GM13977 (cell line): ENCODE measurements at places on chromosomes 13 and 19.

- DNase-seq, result no peak
Measured at GRCh38 chr13:98335721-98336120, 158.7 kb upstream of the RNF113B start.

DNA sequence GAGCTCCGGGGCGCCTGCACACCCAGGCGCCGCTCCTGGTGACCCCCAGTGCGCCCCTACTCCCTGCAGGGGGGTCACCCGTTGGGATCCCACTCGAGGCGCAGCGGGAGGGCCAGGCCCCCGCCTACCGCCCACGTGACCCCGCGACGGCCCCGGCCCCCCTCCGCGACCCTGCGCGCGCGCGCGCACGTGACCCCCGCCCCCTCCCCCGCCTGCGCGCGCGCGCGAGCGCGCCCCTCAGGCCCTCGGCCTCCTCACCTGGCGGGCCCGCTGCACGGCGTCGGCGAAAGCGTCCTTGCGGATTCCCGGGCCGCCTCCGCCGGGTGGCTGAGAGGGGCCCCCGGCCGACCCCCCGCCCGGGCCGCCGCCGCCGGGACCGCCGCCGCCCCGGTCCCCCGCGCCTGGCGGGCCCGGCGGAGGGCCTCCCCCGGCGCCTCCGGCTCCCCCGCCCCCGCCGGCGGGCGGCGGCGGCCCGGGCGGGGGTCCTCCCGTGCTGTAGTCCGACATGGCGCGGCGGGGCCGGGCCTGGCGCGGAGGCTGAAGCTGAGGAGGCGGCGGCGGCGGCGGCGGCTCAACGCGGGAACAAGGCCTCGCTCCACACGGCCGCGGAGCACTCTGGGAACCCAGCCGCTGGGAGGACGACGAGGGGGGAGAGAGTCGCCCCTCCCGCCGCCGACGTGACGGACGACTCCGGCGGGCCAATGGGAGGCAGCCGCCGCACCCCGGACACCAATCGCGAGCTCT is at the start of gene KHSRP:
KHSRP (minus strand) TSS at position 617 of the 744 bp plus-strand sequence; CDS start at position 507, 110 bp downstream.
- peak; percentile 60 for DNase-seq

DNA sequence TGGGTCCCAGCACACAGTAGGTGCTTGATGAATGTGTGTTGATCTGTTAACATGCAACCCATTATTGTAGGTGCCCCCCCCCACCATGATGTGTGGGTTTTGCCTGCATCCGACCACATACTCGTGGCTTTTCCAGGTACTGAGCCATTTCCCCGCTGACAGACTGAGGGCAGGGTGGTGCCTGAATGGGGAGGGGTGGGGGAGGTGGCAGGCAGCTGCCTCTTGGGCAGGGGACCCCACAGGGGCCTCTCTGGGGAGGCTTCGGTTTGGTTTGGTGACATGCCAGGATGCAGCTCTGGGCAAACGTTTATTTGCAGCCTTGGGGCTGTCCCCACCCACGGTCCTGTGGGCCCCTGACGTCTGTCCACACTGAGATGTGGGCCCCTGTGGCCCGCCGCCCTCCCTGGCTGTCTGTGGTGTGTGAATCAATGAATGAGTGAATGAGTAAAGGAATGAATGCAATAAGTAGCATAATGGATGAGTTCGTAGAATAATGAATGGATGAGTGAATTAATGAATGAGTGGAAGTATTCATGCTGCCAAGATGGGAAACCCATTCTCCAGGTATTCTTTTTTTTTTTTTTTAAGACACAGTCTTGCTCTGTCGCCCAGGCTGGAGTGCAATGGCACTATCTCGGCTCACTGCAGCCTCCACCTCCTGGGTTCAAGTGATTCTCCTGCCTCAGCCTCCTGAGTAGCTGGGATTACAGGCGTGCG is 9.0 kb upstream of the JUND start:
- peak; percentile 88 for DNase-seq

DNA sequence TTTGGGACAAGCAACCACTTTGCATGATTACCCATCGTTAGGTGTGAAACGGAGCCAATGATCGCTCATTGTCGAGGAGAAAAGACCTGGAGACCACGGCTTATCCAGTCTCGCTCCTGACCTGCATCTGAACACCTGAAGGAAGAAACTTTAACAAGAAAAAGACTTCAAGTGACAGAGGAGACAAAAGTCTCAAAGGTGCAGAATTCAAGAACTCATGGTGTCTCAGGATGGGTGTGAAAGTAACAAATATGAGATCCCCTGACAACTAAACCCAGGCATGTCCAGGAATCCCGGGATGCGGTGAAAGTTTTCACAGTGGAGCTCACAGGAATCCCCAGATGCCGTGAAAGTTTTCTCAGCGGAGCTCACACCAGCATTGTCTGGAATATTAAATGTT is 6.3 kb upstream of the ATP11A start:
- DNase-seq, result no peak

GRCh38 chr13:73290844-73291243 is 232.0 kb downstream of the KLF5 start:
- DNase-seq, result no peak

DNA sequence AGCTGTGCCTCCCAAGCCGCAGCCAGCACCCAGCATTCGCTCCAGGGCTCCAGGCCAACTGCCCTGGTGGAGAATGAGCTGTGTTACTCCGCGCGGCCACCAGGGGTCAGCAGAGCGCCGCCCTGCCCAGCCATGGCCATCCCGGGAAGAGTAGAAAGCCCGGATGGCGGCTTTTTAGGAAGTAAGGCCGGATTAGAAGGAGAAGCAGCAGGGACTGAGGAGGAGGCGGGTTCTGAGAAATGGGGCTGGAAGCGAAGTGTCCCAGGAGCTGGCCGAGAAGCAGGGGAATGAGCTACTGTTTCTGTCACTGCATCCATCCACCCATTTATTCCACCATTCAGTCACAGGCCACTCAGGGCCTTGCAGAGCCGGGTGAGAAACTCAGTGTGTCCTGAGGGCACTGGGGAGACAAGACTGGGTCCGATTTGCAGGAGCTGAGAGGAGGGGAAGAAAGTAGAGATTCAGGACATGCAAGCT is 6.6 kb upstream of the NPAS1 start:
- peak; percentile 85 for DNase-seq

- DNase-seq, result no peak
Measured at GRCh38 chr19:5205381-5205780, 135.2 kb downstream of the PTPRS start.

DNA sequence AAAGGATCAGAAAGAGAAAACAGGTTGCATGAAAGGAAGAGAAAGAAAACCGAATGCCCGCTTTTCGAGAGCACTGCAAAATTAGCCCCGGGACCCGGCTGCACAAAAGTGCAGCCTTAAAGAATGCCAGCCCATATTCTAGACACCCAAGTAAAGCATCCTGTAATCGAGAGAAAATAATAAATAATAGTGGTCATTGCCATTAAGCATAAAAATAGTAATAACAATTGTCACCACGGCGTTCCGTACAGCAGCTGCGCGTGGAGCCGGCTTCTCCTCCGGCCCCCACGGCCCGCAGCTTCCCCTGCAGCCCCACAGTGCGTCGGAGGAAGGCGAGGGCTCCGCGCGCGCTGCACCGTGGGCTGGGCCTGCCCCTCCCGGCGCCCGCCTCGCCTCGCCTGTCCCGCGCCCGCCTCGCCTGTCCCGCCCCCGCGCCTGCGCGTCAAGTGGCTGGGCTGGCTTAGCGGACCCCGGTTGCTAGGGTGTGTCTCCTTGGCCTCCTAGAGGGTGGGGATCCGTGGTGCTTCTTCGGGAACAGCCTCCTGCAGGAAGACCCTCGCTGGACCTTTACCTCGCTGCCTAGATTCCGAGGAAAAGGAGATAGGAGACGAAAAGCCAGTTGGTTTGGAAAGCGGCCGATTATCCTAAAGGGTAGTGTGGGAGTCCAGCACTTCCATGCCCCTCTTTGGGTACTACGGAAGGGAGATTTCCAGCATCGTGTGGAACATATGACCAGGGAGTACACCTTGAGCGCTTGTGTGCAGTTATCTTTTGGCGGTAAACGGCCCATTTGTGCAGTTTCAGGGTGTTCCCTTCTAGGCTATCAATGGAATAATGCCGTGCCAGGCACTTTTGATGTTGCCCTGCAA is at the start of gene LRRC63:
LRRC63 (plus strand) TSS at position 446 of the 869 bp plus-strand sequence. CDS start 1,107 bp downstream, outside the sequence.
- DNase-seq, result peak; percentile 79

DNA sequence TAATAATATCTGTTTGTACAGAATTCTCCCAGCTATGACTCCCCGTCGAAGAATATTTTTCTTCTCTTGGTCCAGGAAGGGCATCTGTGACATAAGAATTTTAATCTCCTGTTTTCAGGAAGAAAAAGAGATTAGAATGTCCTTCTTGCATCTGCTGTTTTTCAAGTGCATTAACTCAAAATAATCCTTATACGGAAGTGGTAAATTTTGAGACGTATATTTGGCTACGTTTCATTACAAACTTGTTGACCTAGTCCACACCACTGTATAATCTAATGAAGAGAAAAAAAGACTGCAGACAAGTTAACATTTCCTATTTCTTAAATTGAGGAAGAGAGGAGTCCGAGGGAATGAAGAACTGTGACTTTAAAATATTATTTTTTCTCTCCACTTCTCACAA is 959.9 kb downstream of the DIAPH3 start:
- no peak for DNase-seq

- no peak for DNase-seq
Measured at GRCh38 chr13:33763021-33763420, 54.9 kb upstream of the RFC3 start.

GRCh38 chr19:1933244-1933643 is 7.7 kb upstream of the CSNK1G2 start:
- DNase-seq, result no peak

DNA sequence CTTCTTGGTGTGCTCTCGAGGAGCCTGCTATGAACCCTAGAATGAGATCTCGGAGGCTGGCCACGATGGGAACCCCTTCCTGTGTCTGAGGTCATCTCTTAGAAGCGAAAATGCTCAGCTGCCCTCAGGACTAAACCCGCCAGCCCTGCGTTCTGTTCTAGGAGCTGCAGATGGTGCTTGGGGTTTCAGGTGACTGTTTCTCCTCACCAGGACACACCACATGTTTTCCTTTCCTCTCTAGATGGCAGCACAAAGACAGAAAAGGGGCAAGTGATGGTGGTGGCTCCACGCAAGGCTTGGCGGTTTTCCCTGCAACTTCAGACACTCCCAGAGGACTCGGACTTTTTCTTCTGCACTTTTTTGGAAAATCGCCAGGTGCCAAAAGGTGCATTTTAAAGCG is 60.1 kb downstream of the RNASEH2B start:
- DNase-seq, result no peak

GRCh38 chr13:80276371-80277289 is 64.3 kb downstream of the SPRY2 start:
- no peak for DNase-seq

DNA sequence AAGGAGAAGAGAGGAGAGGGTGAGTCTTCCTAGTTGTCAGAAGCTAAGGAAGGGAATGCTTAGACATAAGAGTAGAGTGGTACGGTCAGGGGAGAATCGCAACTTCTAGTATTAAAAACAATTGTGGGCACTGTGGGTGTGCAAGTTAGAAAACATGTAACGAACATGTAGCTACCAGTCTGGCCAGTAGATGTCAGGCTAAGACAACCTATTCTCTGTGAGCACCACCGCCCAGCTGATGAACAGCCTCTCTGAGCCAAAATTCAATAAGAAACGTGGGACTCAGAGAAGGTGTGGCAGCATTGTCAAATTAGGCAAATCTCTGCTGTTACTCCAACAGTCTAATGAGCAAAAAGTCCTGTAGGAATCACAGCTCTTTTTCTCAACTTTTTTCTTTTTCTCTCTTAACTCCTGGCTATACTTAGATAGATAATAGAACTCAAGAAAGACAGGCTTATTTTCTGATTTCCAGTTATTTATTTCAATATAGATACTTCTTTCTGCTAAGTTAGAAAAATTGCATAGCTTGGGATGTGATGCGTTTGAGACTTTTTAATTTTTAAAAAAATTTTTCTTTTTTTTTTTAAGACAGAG is 186.2 kb downstream of the USP12 start:
- DNase-seq, result peak; percentile 77

- peak; percentile 92 for DNase-seq
Measured at GRCh38 chr19:46728693-46729339, 11.9 kb upstream of the PRKD2 start.

GRCh38 chr13:100044936-100045335 is 44.0 kb upstream of the PCCA start:
- DNase-seq, result no peak
